Activated naive CD8-positive, alpha-beta T cell treated with anti-CD3 and anti-CD28 coated beads, Interleukin-2, amount 50 U/mL, for 16 hours (primary cell): ENCODE measurements at places on chromosomes 3 and 15.

- DNase-seq = no peak
Observed at GRCh38 chr3:107943786-107944523, 146.9 kb downstream of the CD47 start.

DNA sequence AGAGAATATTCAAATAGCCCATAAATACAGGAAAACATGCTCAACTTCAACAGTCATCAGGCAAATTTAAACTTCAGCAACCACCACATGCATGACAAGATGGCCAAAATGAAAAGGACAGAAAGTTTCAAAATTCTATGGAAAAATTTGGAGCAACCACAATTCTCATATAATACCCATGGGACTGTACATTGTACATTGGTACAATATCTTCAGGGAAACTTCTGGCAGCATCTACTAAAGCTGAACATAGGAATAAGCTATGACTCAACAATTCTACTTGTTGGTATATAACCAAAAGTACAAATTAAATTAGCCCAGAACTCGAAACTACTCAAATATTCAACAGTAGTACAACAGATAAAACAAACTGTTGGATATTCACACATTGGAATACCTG, 847.6 kb downstream of the TBL1XR1 start:
- DNase-seq = no peak

DNA sequence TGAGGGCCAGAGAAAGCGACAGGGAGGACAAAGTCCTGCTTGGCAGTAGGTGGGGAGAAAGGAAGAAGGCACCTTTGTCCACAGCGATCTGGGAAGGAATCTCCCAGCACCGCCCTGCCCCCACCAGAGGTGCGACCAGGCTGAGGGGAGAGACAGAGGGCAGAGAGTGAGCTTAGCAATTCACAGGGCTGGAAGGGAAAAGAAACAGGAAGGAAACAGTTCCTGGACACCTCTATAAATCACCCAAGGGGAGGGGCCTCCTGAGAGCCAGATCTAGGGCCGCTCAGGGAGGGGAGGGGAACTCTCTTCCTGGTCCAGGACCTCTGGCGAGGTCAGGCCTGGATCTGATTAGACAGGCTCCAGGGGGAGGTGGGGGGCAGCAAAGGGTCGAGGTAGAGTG, 35.4 kb downstream of the RNU5B-1 start:
- no peak for DNase-seq

DNA sequence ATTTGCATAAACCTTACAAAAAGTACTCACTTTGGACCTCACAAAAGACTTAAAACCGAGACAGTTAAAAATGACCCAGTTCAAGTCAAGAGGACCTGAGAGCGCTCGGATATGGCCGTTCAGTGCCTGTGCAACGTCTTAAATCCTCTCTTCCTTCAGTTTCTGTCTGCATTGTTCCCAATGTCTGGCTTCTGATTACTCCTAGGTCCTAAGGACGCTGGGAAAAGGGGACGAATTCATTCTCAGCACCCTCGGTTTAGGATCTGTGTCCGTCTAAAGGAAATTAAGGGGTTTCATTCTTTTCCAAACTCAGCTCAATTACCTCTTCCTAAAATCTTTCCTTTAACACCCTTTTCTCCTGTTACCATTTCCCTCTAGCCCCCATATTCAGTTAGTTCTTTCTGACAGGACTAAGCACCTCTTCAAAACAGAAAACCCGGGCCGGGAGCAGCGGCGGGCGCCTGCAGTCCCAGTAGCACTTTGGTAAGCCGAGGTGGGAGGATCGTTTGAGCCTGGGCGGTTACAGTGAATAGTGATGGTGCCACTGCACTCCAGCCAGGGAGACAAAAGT, 970 bp downstream of the DPPA4 start:
- no peak for DNase-seq

- no peak for DNase-seq
Observed at GRCh38 chr3:69791106-69791505, 51.8 kb downstream of the MITF start.

DNA sequence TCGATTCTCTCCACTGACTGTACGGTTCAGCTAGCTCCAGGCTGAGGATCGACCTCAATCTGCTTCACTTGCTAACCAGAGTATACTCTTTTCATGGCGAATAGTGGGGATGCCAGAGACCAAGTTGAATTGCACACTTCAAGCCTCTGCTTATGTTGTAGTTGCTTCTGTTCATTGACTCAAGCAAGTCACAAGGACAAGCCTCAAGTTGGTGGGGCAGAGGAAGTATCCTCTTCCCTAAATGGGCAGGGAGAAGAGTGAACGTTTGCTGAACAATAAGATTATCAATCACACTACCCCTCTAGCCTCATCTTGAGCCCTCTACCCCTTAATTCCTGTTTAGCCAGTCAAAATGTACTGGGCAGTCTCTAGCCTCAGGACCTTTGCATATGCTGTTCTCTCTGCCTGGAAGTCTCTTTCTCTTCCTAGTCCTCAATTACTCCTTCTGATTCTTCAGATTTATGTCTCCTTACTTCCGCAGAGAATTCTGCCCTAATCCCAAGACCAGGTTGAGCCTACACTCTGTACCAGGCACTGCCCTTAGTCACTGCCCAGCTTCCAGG, 390.4 kb upstream of the PROK2 start:
- DNase-seq = no peak

- DNase-seq = no peak
Observed at GRCh38 chr3:12870942-12871341, 29.6 kb upstream of the RPL32 start.

DNA sequence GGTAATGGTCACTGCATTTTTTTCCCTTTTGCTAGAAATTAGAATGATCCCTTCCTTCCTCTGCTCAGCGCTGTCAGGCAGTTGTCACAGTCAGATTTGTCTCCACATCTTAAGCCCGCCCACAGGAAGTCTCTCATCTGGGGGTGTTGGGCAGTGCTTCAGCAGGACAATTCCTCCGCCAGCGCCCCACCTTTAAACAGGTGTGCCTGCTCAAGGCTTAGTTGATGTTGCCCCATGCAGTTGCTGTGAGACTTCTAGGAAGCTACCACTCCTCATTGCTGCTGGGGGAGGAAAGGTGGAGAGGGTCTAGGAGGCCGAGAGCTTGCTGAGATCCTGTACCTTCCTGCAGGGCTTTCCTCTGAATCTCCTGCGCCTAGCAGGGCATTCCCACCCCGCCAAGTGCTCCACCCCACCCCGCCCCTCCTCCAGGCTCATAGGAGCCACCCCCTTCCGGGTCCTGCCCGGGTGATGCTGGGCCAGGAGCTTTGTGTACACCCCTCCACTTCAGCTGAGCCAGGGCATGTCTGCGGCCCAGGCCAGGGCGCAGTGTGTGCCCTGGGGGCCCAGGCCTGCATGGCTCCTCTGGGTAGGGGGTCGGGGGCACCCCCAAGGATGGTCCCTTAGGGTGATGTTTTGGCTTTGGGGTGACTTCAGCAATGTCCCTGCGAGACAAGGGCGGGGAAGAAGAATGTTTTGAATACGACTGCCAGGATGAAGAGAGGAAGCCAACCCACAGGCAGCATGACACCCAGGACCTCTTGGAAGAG, 68.7 kb downstream of the TRAK1 start:
- no peak for DNase-seq

DNA sequence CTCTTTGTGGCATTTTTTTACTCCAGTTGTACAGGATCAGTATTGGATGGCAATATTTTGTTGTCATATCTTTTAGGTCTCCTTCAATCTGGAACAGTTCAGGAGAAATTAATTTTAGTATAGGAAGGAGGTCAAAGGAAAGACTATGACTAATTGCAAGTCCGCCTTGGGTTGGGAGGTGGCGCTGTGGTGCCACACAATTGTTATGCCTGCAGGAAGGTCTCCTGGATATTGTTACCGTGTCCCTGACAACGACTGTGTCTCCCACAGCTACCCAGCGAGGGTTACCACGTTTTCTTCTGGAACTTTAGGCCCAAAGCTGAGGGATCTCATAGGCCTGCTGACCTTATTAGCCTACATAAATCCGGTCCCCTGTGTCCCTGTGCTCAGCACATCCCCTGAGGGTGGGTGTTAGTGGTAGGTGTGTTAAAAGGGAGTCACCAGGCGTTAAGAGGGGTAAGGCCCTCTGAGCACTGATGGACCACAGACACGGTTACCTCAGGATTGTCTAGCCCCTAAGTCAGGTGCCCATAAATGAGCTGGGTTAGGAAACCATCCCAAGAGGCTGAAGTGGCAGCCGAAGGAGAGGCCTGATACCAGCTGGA, 31.5 kb downstream of the KCNAB1 start:
- DNase-seq = no peak
